ENCODE measurements at places on chromosomes 2 and 18.

- H3K36me3 ChIP-seq: no peaks in the 10 kb centered on the region
- peaks cover 3% of the 10 kb centered on the region for H3K4me1 ChIP-seq
- H3K4me3 ChIP-seq: no peak overlapping the region
- no peaks in the 10 kb centered on the region for H3K27me3 ChIP-seq
Observed at GRCh38 chr18:950882-951495, 46.3 kb downstream of the ADCYAP1 start.

DNA sequence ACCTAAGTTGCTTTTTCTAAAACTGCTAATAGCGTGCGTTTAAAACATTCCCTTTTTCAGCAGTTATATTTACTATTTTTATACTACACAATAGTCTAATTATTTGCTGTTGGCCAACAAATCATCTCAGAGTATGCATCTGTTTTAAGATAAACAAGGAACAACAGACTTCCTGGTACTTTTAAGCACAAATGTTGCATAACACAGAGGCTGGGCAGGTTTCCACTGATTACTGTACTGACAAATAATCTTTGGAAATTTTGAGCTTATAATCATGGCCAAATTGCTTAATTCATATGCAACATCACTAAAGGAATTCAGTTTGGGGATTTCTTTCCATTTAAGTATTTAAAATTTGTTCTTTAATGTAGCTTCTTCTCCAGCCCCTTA, 737.4 kb upstream of the SALL3 start:
- H3K36me3 ChIP-seq: no peaks in the 10 kb centered on the region
- no peaks in the 10 kb centered on the region for H3K27me3 ChIP-seq
- H3K4me3 ChIP-seq: no peak overlapping the region
- peaks cover 4% of the 10 kb centered on the region for H3K4me1 ChIP-seq

GRCh38 chr2:133817680-133818566, 249.7 kb upstream of the NCKAP5 start:
- no peak for DNase-seq
- H3K27me3 ChIP-seq: no peaks in the 10 kb centered on the region
- H3K4me1 ChIP-seq: no peaks in the 10 kb centered on the region

DNA sequence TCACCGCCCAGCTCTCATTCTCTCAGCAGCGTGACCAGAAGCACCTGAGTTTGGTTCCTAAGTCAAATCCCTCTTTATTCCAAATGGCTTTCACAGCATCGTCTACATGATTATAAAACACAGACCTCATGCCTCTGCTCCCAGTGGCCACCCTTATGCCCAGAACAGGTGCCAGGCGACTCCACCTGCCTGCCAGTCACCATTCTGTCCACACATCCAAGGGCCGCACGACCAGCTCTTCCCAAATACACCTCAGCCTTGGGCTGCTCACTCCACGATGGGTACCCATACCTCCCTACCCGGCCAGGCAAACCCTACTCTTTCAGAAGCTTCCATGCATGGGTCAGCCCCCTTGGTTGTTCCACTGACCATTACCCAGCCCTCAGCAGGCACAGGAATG, 851.6 kb upstream of the SALL3 start:
- H3K4me3 ChIP-seq: no peak overlapping the region
- no peaks in the 10 kb centered on the region for H3K36me3 ChIP-seq
- H3K27ac ChIP-seq: no peak overlapping the region
- no peak for DNase-seq

DNA sequence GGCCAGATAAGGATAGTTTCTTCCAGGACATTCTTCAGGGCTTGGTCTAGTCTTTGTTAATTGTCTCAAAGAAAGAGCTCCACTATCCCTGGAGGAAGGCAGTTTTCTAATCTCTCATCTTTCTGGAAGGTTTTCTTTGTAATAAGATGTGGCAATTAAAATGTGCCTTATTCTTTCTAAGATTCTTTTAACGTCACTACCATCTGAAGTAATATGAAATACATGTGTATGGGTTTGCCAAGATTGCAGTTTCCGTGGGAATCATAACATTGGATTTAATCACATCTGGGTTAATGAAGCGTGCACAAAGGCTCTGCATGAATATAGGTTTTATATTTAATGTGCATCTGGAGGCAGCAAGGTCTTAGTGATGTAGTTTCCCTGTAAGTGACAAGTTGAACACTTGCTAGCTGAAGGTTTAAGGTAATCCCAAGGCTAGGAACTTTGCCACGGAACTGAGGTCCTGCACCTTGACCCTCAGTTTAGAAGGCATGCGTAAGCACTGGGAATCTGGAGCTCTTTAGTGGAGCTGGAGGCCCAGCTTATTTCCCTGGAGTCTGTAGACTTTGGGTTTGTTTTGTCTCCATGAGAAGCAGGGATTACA, 25.7 kb downstream of the DIS3L2 start:
- no peak overlapping the region for H3K27ac ChIP-seq
- DNase-seq: no peak
- H3K36me3 ChIP-seq: no peaks in the 10 kb centered on the region
- H3K4me3 ChIP-seq: no peak overlapping the region

GRCh38 chr2:20048488-20049448, 2.7 kb downstream of the LAPTM4A start:
- no peak overlapping the region for H3K4me3 ChIP-seq
- H3K27ac ChIP-seq: no peak overlapping the region
- H3K4me1 ChIP-seq: no peaks in the 10 kb centered on the region
- DNase-seq: no peak
- no peaks in the 10 kb centered on the region for H3K36me3 ChIP-seq

- no peaks in the 10 kb centered on the region for H3K4me1 ChIP-seq
- H3K27me3 ChIP-seq: no peaks in the 10 kb centered on the region
- H3K36me3 ChIP-seq: no peaks in the 10 kb centered on the region
Observed at GRCh38 chr2:29367986-29368658, 252.9 kb downstream of the CLIP4 start.

DNA sequence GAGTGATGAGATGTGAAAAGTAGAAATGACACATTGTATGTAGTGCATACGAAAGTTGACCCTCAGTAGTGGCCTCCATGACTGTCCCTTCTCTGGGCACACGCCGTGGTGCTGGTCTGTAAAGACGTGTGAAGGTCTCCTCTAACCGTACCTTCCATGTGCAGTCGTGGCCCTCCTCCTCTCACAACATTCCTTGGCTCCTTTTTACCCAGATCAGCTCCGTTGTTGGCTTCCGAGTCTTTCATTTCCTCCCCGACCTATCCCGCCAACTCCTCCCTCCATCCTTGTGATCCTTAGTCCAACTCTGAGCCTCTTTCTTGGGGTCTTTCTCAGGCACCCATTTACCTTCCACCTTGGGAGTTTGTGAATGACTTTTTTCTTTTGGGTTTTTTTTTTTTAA, 160.4 kb upstream of the BCL2L11 start:
- H3K27ac ChIP-seq: no peak overlapping the region
- H3K27me3 ChIP-seq: no peaks in the 10 kb centered on the region
- DNase-seq: no peak
- H3K36me3 ChIP-seq: no peaks in the 10 kb centered on the region

DNA sequence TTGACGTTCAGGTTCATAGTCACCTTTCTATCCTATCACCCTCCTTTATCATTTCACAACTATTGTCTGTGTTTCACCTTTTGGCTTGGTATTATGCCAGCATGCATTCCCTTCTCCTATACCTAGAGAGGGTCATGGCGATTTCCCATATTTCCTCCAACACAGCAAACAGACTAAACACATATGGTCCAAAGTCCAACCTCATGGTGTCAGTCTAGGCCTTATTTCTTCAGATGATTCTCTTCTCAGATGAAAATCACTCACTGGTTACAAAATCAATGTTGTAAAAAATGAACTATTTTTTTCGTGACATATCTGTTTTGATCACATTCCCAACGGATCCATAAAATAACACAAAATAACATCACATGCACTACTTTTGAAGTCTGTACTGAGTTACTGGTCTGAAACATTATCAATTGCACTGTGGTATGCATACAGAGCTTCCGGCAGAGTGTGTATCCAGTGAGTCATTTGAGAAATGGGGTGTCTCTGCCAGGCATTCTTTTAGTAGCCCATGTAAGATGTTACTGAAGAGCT, 204.8 kb upstream of the GALNT5 start:
- H3K4me3 ChIP-seq: no peak overlapping the region
- H3K27me3 ChIP-seq: no peaks in the 10 kb centered on the region
- no peaks in the 10 kb centered on the region for H3K36me3 ChIP-seq
- no peak overlapping the region for H3K27ac ChIP-seq

DNA sequence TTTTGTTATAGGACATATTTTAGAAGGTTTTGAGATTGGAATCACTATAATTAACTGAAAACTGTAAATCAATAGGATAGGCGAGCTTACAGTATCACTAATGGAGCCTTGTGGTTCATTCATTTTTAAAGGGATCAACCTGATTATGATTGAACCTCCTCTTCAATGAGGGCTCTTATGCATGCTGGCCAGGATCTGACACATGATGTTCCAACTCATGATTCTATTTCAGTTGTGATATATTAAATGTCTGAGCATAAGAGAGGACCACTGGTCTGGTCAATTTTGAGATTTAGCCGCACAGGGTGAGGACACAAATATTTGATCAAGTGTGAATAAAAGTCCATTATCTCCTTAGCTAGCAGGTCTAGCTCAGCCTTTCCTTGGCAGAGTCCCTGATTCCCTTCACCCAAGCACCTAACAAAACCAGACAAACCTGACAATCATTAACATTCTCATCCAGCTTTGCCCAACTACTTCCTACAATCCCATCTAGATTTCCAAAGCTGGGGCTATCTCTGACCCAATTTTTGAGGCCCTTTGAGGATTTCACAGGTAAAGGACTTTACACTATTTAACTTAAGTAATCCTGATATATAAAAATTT, 6.9 kb upstream of the MAP4K4 start:
- no peaks in the 10 kb centered on the region for H3K36me3 ChIP-seq
- no peaks in the 10 kb centered on the region for H3K4me1 ChIP-seq
- no peaks in the 10 kb centered on the region for H3K27me3 ChIP-seq
- no peak for DNase-seq
- no peak overlapping the region for H3K27ac ChIP-seq

DNA sequence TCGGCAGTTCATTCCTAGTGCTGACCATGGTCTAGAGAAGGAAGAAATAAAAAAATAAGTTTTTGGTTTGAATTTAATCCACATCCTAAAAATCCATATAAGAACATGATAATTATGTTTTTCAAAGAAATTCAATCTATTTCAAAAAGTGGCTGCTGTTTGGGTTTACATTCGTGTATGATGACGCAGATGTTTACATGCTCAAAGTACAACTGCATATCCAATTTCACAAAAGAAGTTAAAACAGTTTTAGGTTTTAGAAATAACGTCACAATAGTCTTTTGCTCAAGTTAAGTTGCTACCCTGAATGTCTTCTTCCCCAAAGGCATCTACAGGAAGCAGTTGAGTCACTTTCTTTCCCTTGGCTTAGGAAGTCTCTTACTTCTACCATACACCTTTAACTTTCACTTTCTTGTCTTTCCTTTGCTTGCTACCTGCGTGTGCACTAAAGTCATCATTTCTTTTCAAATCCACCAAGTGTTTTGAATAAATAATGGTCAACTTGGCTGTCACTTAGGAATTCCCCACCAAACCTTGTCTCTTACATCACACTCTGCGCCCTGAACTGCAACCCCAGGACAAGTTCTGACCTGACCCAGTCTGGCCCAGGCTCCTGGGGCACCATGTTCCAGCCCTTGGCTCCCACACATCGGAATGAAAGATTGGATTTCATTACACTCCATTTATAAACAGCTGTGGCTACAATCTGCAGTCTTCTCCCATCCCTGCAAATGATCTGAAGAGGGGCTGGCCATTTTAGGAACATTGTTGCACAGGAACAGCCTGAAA, 28.4 kb downstream of the FAM237A start:
- H3K27ac ChIP-seq: no peak overlapping the region
- no peaks in the 10 kb centered on the region for H3K36me3 ChIP-seq
- no peaks in the 10 kb centered on the region for H3K27me3 ChIP-seq
- no peak for DNase-seq

GRCh38 chr2:238861766-238862315, 14.0 kb downstream of the TWIST2 start:
- H3K27me3 ChIP-seq: no peaks in the 10 kb centered on the region
- no peak for DNase-seq
- no peaks in the 10 kb centered on the region for H3K4me1 ChIP-seq
- no peak overlapping the region for H3K27ac ChIP-seq
- H3K36me3 ChIP-seq: no peaks in the 10 kb centered on the region

GRCh38 chr2:28071221-28071620, 180.7 kb downstream of the BABAM2 start:
- no peak overlapping the region for H3K27ac ChIP-seq
- H3K27me3 ChIP-seq: no peaks in the 10 kb centered on the region
- no peaks in the 10 kb centered on the region for H3K4me1 ChIP-seq
- DNase-seq: no peak

DNA sequence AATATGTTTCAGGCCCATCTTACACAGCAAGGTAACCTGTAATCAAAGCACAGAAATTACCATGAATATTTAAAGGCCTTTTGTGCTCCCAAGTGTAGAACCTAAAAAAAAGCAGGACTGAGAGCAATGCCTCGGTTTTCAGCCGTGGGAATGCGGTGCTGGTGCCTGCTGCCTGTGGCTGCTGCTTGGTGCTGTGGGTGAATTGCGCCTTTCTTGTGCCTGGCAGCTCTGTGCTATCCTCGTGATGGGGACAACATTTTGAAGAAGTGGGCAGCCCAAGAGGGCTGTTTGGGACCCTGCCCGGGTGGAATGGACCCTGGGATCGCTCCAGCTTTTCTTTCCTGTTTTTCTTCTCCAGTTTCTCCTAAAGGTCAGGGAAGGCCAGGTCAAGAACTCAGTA, 91.2 kb downstream of the ASAP2 start:
- no peak overlapping the region for H3K4me3 ChIP-seq
- H3K27me3 ChIP-seq: no peaks in the 10 kb centered on the region
- H3K4me1 ChIP-seq: no peaks in the 10 kb centered on the region
- no peak for DNase-seq
- no peaks in the 10 kb centered on the region for H3K36me3 ChIP-seq
- H3K27ac ChIP-seq: no peak overlapping the region

GRCh38 chr18:71040161-71040560, 751.3 kb downstream of the SOCS6 start:
- H3K4me1 ChIP-seq: no peaks in the 10 kb centered on the region
- no peak overlapping the region for H3K27ac ChIP-seq
- H3K27me3 ChIP-seq: no peaks in the 10 kb centered on the region

GRCh38 chr2:41878056-41878455, 169.8 kb upstream of the PKDCC start:
- DNase-seq: no peak
- H3K27ac ChIP-seq: no peak overlapping the region
- no peak overlapping the region for H3K4me3 ChIP-seq
- H3K27me3 ChIP-seq: no peaks in the 10 kb centered on the region

DNA sequence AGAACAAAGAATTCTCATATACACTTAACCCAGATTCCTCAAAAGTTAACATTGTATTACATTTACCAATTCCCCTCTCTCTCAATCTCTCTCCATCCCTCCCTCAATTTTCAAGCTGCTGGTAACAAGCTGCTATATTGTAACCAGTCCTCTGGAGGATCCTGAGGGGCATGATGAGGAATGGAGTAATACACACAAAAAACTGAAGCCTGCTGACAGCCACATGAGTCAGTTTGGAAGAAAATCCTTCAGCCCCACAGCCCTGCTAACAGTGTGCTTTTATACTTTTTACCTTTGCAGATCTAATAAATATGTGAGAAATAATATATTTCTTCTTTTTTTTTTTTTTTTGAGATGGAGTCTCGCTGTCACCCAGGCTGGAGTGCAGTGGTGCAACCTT, 165.7 kb upstream of the RAB12 start:
- no peak for DNase-seq
- H3K4me1 ChIP-seq: no peaks in the 10 kb centered on the region
- no peak overlapping the region for H3K27ac ChIP-seq
- no peaks in the 10 kb centered on the region for H3K36me3 ChIP-seq
- H3K4me3 ChIP-seq: no peak overlapping the region

Measured in iPS DF 6.9 (cell line).